GM12864 (cell line): ENCODE measurements at places on chromosomes 3 and 15.

GRCh38 chr15:65056868-65057548, 10.8 kb downstream of the RASL12 start:
- no peak for DNase-seq

DNA sequence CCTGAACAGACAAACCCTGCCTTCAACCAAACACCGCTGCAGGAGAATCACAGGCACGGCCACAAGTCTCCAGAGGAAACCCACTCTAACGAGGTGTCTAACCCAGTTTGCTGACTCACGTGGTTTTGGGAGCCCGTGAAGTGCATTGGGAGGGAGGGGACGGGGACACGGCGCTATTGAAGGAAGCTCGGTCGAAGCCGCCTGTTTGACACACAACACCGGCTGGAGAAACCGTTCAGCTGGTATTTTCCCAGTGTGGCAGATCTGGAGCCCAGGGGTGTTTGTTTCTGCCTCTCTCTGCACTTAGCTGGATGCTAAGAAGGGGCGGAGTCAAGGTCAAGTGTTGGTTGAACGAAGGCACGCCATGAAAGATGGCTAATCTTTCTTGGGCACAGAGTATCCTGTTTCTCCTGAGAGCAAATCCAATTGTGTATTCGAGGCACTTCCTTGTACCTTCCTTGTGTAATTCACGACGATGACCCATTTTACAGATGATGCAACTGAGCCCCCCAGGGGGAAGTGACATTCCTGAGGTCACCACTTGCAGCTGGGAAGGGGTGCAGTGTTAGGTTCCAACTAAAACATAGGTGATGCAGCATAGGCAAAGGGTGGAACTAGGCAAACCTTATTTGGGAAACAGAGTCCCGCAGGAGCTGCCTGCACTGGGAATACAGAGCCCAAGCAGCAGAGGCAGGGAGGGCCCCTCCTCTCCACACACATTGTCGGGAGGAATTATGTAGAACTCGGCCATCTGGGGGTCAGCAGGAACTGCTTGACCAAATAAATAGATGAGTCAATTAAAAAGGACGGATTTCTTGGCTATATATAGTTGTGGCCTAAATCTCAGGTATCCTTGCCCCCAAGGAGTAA, 22.5 kb downstream of the SLC6A6 start:
- no peak for DNase-seq

DNA sequence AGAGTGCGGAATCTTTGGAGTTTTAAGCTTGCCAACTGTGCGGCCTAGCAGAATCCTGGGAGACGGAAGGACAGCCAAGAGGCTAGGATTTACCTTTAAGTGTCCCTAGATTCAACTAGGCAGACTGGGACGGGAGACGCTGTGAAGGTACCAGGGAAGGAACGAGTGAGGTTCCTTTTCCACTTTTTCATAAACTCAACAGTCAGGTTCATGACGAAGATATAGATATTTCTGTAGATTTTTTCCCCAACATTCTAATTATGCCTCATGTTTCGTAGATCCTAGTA, 564 bp upstream of the GABPB1 start:
- DNase-seq: no peak

DNA sequence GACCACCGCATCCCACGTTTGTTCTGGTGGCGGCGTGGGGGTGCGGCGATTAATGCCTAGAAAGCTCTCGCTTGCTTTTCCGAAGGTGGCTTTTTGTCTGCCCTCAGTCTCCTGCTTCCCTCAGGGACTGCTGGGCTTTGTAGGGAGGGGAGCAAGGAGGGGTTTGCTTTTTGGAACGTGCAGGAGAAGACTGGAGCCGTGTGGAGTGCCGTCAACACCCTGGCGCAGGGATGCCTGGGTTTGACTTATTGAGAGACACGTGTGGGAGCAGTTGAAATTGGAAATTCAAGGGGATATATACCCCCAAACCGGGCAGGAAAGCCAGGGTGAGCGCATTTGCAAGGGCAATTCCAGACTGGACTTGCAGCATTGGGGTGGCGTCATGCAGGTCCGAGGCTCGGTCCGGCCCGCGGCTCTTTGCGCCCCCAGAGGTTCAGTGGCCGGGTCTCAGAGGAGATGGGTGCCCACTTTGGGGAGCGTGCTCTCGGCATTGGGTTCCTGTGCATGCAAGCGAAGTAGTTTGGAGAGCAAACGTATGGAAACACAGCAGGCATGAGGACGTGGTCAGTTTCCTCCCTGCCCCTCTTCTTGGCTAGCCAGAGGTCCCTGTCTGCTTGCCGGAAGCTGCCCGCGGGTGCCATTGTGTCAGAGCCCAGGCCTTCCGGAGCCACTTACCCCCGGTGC, 2.1 kb downstream of the EPHB1 start:
- no peak for DNase-seq

DNA sequence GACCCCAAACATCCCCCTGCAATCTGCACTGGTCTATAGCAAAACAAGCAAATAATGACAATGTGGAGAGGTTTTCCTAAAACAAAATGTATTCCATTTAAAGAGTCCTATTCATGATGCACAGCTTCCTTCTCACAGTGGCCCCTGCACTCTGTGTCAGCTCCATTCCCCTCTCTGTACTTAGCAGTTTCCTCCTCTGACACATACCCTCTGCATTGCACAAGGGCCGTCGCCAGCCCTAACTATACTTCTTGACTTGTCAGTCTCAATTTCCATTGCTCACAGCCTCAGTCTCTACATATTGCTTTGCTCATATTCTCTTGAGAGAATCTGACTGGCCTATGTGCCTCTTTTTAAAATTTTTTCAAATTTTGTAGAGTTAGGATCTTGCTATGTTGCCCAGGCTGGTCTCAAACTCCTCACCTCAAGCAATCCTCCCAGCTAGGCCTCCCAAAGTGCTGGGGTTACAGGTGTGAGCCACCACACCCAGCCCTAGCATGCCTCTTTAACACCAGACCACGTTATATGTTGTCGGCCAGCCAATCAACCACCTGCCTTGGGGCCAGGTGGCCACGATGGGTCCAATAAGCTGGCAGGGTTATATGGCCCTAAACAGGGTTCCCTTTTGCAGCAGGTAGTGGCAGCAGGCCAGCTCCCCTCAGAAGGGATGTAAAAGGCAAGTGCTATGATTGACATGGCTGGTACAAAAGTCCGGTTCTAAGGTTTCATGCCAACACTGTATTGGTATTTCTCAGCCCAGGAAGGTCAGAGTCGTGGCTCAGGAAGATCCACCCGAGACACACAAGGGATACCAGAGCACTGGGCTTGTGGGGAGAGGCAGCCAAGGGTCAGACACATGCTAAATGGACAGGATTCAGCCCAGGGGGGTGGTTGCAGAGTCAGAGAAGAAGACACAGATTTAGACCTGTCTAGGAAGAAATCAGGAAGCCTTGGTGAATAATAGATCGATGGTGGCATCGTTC, 59.0 kb upstream of the SMAD3 start:
- DNase-seq: no peak

GRCh38 chr3:14703791-14704190, 28.9 kb downstream of the C3orf20 start:
- no peak for DNase-seq

GRCh38 chr15:41713047-41713446, 52.8 kb downstream of the MGA start:
- DNase-seq: no peak

- no peak for DNase-seq
Observed at GRCh38 chr3:120763601-120764000, 21.1 kb downstream of the GTF2E1 start.

DNA sequence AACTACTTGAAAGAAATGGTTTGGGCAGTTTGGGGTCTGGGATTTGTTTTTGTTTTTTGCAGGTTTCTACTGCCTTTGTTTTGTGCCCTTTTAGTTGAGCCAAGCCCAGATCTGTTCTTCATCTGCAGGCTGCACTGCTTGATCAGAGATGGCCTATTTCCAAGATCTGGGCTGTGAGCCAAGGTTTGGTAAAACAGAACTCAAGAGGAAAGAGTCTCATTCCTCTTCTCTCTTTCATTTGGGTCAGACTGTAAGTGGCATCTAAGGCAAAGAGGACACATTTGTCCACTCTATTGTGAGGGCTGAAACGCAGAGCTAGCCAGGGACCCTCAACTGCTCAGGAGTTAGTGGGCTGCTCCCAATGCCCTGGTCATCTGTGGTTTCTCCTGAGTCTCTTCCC, 104.4 kb upstream of the UBE3A start:
- no peak for DNase-seq

- DNase-seq: no peak
Observed at GRCh38 chr15:67107014-67107812, 41.8 kb downstream of the SMAD3 start.

DNA sequence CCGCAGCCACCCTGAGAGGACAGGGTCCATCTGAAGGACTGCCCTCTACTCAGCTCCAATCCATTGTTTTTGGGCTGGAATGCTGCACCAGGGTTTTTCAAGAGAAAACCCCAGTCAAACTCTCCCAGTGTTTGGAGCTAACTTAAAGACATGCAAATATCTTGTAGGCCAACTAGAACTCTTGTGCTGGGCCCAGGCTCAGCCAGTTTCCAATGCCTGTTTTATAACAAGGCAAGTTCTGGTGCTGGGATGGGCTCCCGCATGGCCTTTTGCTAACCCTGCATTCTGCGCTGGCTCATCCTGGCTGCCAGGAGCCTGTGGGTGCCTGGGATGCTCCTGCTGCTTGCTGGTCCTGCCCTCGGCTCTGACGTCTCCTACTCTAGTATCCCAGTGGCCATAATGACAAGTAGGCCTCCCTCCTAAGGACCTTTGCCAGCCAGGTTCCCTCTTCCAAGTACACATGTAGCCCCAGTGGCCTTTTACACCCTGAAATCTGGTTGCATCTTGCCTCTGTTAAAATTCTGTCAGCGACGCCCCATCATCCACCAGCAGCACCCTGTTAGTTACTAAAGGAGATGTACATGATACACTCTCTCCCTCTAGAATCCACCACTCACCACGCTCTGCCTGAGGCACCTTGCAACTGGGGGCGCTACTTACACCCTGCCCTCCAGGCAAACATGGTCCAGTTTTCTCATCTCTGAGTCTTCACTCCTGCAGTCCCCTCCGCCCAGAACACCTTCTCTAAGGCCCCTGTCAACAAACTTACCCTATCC, 30.5 kb upstream of the RAB6B start:
- no peak for DNase-seq

- DNase-seq: no peak
Observed at GRCh38 chr3:87996882-87997281, 61.9 kb downstream of the CGGBP1 start.

- DNase-seq: no peak
Observed at GRCh38 chr3:98734735-98735134, 28.4 kb upstream of the ST3GAL6 start.

DNA sequence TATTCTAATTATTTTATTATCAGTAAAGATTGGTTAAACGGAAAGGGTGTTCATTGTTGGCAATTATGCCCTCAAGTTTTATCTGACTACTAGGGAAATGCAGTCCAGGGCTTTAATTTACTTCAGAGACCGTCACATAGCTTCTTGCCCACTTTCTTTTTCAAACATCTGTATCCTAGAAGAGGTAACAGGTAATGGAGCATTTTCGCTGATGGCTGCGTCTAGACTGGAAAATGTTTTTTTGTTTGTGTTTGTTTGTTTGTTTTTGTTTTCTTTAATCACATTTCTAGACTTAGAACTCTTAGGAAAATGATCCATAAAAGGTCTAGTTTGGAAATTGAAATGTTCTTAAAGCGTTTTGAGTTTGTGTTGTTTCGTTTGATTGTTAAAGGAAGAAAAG, 71.4 kb downstream of the ANXA2 start:
- no peak for DNase-seq

DNA sequence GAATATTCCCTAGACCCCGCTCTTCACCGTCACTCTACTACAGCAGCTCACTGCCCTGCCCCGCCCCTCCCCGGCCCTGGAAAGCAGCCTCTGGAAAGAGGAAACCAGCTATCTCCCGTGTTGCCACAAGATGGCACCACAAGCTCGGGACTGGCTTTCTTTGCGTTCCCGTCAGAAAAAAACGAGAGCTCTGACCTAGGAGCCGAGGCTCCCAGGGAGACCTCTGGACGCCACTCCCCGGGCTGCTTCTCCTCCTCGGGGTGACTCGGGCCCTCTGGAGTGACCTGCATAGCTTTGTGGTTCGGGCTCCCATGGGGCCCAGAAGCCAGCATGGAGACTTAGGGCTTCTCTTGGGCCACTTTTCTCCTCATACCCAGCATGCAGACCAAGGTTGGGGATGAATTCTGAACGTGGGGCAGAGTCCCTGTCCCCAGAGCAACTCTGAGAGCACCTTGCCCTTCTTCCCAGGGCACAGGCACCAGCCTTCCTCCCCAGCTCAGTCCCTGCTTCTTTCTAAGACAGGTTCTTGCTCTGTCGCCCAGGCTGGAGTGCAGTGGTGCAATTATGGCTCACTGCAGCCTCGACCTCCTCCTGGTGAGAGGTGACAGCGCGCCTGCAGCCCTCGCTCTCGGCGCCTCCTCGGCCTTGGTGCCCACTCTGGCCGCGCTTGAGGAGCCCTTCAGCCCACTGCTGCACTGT, 19.0 kb downstream of the STOML1 start:
- DNase-seq: no peak

DNA sequence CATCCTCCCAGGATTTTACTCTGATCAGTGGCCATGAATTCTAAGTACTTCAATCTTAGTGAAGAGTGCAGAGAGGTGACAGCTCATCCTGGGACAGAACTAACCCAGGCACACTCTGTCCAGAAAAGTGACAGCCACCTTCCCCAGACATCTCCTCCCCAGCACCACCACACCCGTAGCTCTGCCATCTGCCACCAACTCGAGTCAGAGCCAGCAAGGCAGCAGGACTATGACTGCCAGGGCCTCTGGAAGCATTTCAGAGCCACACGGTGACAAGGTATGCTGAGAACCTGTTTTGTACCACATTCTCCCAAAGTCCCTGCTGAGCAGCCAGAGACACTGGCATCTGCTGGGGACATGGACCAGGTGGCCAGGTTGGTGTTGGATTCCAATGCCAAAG, 71.0 kb downstream of the NTRK3 start:
- no peak for DNase-seq

DNA sequence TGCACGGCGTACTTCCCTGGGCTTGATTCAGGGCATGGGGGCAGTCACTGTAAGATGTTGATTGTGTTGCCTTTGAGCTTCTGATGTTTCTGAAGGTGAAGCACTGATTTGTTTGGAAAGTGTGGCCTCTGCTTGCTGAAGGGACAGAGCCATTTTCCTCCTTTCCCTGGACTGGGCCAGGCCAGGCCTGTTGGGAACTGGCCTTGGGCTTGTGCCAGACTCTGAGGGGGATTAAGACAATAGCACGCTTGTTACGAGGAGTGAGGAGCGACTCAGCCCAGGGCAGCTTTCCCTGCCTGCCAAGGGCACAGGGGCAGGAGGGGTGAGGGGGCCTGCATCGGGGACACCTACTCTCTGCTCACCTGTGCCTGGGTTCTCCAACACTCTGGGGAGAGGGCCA, 42.9 kb downstream of the LINGO1 start:
- no peak for DNase-seq

DNA sequence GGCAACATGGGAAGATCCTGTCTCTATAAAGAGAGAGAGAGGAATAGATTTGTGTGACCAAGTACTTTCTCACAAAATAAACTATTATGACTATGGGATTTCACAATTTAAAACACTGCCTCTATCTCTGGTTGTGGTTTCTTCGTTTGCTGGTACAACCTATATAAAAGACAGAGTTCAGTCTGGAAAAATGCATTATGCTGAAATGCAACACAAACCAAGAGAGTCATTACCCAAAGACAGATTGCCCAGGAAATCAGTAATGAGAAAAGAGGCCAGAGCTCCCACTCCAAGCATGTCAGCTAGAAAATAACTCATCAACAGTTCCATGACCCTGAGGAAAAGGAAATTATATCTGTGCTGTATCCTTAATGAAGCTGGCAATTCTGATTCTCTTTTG, 23.2 kb downstream of the GPR176 start:
- DNase-seq: no peak
